ENCODE measurements at places on chromosomes 2 and 18.

DNA sequence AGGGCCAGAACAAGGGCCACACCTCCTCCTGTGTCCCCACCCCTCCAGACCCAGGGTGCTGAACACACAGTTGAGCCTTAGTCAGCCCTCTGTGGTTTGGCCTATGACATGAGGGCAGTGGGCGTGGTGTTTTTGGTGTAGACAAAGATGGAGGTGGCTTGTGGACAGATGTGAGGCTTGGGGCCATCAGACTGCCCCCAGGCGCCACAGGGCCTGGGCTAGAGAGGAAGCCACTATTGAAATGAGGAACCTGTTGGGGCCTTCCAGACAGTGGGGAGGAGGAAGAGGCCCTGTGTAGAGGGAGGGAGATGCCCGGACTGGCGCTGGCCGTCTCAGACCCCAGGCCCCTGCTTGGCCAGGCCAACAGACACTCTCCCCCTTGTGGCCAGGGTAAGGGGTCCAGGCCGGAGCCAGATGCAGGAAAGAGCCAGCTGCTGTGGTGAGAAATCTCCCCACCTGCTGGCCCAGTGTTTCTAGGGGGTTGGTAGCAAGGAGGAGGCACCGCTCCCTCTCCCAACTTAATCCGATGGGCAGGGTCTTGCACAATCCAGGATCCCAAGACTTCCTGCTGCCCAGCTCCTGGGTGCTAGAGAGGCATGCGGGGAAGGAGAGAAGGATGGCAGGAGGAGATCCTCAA is 53.8 kb downstream of the SMAD7 start:
- DNase-seq = peak; percentile 34

DNA sequence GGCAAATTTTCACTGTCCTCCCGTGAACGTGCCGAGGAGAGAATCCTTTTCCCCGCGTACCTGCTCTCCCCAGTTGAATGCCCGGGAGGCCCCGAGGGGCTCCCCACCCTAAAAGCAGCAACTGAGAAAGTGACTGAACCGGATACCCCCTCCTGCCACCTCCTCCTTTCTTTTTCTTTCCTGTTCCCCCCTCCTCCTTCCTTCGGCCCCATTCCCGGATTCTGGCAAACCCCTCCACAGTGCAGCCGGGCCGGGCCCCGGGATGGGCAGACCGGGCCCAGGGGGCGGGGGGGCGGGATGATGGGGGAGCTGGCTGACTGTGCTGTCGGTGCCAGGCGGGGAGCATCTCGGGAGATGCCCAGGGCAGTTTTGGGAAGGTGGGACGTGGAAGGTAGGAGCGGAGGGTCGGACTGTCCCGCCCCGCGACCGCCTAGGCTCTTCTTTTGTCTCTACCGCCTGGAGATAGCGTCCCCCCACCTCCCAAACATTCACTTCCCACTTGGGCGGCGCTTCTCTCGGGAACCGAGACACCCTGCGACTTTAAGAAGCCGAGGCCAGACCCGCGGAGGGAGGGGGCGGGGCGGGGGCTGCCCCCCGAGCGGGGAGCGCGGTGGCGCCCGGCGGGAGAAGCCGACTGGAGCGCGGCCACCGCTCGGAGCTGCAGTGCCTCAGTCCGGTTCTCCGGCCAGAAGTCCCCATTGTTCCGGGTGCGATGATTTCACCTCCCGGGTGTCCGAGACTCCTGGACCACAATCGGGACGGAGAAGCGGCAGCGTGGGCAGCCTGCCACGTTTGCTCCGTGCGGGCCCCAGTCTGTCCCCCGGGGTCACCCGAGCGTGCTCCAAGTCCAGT is 8.2 kb downstream of the DLX2 start:
- no peak for DNase-seq

DNA sequence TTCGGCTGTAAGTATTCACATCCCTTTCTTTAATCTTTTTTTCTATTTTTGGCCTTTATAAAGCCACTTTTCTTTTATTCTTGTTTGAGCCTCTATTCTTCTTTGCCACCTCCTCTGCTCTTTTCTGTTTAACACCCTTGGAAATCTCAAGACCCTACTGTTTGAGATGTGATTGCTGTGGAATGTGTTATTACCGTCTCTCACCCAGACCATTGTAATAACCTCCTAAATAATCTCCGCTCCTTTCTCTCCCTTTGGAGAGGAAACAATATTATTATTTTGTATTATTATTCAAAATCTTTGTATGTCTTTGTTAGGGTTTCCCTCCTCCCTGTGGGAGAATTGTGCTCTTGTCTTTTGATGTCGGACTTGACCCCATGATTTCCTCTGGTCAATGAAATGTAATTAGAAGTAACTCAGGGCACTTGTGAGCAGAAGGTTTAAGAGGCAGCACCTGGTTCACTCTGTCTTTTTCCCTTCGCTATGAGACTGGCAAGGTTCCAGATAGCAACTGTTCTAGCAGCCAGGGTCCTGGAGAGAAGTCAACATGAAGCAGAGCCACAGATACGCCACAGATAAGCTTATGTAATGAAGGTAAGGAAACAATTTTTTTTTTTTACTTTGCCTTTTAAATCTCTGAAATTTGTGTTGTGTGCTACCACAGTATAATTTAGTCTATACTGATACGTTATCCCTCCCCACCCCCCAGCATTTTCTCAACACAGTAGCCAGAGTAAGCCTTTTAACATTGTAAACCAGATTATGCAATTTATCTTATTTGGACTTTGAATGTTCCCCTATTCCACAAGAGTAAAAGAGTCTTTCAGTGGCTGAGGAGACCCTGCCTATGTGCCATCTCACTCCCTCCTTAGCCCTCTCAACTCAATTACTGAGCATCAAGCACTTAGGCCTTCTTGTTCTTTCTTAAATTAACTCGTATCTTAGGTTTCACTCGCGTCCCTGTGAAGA is 601.2 kb upstream of the ZNF804A start:
- DNase-seq = no peak

- DNase-seq = no peak
Observed at GRCh38 chr2:170711196-170711773, 3.9 kb upstream of the SP5 start.

DNA sequence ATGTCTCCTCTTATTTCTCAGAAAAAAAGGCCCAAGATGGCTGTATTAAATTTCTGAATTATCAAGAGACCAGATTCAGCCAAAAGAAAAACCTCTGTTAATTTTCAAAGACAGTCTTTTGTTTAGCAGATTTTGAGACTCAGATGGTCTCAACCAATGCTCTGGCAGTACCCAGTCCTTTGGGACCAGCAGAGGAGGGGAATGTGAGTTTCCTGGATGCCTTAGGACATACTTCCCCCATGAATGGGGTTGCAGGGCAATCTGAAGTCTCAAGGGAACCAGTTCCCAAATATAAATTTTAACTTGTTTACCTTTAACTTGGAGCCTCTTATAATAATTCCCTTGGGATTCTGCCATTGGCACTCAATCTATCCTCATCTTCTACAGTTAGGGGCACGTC is 107.8 kb upstream of the ZNF521 start:
- no peak for DNase-seq

GRCh38 chr2:88637464-88637863 is 10.2 kb upstream of the EIF2AK3 start:
- DNase-seq = no peak

- no peak for DNase-seq
Observed at GRCh38 chr2:181943411-181944124, 42.1 kb upstream of the PPP1R1C start.

- no peak for DNase-seq
Observed at GRCh38 chr2:43754180-43754579, 19.7 kb upstream of the DYNC2LI1 start.

DNA sequence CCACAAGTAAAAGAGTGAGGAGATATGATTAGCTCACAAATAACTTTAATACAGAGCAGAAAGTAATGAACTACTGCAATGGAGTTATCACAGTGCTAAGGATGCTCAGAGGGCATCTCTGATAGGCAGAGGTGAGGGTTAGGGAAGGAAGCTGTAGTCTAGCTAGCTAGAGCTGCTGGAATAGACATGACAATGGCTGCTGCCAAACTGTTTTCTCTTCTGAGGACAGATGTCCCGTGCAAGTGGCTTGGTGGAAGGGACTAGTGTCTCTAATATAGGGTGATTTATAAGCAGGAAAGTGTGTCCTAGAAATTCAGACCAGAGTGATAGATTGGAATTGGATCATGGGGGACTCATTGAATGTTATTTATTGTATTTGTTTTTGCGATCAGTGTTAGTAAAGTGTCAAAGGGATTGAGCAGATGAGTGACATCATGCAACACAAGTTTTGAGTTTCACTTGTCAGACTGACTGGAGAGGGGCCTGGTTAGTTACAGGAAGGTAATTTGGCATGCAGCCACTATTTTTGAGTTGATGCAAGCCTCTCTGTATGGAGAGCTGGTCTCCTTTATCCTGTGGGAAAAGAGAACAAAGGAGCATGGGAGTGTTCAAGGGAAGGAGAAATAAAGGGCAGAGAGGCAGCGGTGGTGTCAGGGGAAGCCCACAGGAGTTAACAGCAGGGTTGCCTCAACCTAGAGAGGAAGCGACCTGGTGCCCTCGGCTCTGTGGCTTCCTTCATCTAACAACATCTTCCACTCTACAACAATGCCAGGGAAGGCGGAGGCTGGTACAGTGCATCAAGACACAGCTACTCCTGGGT is 1.9 kb downstream of the CTLA4 start:
- DNase-seq = no peak

DNA sequence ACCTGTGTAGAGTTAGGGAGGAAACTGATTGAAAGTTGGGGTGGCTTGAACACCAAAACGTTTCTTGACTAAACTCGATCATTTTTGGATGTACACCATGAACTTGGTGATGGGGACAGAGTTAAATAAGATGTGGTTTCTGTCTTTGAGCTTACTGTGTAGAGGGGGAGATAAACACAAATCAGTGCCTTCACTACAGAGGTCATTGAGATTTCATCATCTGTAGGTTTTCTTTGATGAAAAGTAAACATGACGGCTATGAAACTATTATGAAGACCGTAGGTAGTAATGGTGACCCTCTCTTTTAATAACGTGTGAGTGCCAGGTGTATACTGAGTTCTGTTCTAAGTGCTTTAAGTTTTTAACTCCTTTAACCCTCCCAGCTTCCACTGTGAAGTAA is 6.5 kb downstream of the LCLAT1 start:
- DNase-seq = no peak

DNA sequence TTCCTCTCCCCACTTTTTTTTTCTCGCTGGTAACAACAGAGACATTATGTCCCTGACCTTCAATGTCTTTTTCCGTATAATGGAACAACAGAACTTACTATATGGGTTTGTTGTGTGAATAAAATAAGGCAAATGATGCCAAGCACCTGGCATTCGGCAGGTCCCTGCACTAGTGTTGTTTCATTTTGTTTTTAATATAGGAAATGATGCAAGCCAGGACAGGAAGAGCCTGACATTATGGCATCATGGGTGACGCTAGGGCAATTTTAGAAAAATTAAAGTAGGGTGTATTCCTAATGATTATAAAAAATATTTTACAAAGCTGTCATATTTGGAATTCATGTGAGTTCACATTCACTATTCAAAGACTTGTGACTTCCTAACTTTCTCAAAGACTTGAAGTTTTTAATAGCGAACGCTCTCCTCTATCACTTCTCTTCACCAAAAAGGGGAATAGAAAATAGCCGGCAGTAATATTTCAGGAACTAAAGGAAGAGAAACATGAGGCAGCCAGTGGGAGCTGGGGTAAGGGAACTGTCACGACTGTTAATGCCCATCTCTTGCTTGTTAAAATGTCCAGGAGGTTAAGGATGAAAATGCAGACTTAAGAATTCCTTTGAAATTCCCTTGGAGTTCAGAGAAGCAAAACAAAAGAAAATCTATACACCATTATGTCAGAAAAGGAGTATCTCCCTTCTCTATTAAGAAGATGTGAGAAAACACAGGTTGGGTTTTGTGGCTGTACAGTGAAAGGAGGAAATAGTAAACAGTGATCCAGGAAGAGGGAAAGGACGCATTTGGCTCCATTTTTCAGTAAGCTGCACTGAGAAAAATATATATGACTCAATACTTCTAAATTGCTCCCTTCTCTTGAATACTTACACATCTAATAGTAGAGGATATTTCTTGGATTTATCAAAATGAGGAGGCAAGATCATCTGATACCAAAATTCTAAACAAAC is 60.2 kb downstream of the DPP4 start:
- DNase-seq = no peak

- DNase-seq = no peak
Observed at GRCh38 chr2:231611273-231612108, 18.8 kb downstream of the TEX44 start.

GRCh38 chr2:237091779-237092436 is 6.2 kb downstream of the COPS8 start:
- DNase-seq = no peak

GRCh38 chr18:70453058-70453775 is 164.4 kb downstream of the SOCS6 start:
- no peak for DNase-seq

DNA sequence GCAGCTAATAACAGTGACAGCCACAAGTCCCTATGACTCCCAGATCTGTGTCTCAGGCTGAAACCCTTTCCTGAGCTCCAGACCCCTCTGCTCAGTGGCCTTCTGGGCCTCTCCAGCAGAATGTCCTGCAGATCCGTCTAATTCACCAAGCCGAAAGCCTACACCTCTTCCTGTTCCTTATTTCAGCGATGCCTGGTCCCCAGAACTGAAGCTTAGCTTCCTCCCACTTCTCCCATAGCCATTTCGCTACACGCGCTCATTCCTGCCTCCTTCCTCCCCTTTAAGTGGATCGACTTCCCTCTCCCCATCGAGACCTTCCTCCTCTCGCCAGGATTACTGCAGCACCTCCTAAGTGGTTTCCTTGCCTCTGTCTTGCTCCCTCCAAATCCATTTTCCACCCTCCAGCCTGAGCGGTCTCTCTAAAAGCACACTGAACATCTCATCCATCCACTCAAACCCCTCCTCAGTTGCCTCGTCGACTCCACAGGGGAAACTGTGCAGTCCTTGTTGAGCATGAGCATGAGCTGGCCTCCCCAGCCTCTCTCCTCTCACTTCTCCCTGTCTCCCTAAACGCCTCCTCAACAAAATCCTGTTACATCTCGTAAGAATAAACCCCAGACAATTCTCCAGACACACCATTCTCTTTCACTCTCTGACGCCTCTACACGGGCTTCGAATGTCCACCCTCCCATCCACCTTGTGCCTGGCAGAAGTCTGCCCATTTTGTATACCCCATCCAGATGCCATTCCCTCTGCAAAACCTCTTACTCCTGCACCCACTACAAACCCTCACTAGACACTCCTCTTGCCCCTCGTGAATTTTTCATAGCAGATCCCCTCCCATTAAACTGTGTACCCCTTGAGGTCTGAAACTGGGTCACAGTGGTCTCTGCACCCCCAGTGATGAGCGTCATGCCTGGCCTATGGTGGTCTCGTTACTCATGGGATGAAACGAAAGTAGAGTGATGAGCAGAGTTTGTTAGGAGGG is 232.6 kb downstream of the ATAD2B start:
- no peak for DNase-seq

- DNase-seq = no peak
Observed at GRCh38 chr18:63025251-63026090, 294.1 kb downstream of the BCL2 start.

DNA sequence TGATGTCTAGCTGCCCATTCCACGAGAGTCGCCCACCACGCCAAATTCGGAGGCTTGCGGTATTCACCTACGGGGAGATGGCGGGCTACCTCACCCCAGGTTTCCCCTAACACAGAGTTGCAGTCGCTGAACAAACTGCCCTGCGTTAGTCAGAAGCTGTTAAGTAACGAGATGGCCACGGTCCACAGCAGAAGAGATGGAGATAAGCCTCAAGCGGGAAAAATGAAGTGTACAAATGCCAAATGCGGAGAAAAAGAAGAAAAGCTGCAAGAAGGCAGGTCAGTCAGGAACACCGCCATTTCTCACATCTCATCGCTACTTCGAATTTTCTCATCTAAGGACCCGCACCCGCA is 425 bp downstream of the ASB3 start:
- DNase-seq = no peak
